ENCODE measurements at places on chromosomes 1 and 21.

- no peak for DNase-seq
Measured at GRCh38 chr1:215992620-215993019, 425.5 kb downstream of the KCTD3 start.

GRCh38 chr1:208731981-208732821 lies 488.0 kb upstream of the PLXNA2 start:
- DNase-seq: no peak

- DNase-seq: no peak
Measured at GRCh38 chr1:108847494-108847893, 9.4 kb downstream of the AKNAD1 start.

DNA sequence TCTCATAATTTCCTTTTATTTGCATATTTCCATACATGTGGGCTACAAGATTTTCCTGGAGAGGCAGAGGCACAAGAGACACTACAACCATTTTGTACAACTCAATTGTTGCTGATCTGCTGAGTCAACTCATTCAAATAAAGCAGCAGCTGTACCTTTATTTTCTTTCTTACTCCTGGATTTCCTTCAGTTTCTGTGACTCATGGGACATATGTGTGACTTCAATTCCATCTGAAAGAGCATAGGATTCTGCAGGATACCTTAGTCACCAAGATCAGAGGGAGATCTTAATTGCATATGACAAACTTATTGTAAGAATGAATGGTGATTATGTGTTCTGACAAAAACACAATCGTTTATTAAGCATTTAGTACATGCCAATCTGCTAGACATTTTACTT lies 2219.4 kb downstream of the NCAM2 start:
- DNase-seq: no peak

- DNase-seq: peak; percentile 14
Measured at GRCh38 chr21:18801468-18801867, 397.9 kb upstream of the TMPRSS15 start.

- DNase-seq: no peak
Measured at GRCh38 chr1:32786856-32787255, 30.3 kb downstream of the YARS1 start.

DNA sequence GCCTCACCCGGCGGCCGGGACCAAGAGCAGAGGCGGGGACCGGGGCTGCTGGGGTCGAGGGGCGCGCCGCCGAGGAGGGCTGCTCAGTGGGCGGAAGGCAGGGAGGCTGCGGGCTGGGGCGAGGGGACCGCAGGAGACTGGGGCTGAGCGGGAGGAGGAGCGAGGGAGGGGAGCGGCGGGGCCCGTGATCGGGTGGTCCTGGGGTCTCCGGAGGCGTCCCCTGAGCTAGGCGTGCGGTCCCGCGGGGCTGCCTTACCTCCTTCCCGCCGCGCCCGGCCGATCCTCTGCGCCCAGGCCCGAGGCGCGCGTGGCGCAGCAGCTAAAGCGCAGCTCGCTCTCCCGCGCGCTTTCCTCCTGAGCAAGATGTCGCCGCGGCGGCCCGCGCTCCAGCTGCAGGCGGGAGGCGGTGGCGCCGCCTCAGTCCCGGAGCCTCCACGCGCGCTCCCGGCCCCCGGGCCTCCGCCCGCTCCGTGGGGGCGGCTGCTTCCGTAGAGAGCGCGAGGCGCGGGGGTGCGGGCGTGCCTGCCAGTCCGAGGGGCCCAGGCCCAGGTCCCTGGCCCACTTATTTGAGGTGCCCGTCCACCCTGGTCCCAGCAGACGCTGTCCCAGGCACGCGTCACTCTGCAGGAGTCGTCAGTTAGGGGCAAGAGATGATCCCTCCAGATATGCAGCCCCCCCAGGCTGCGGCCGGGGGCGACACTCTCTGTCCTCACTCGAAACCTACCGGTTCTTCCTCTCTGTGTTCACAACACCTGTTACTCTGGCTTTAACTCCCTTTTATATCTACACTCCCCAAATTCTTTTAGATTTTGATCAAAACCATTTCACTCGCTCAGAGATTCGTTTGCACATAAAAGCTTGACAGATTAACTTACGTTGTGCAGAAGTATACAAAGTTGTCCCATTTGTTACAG lies at the start of gene CCSAP:
CCSAP (minus strand) TSS at position 392 of the 914 bp plus-strand sequence. CDS start 582 bp downstream, outside the sequence.
- DNase-seq: peak; percentile 50

DNA sequence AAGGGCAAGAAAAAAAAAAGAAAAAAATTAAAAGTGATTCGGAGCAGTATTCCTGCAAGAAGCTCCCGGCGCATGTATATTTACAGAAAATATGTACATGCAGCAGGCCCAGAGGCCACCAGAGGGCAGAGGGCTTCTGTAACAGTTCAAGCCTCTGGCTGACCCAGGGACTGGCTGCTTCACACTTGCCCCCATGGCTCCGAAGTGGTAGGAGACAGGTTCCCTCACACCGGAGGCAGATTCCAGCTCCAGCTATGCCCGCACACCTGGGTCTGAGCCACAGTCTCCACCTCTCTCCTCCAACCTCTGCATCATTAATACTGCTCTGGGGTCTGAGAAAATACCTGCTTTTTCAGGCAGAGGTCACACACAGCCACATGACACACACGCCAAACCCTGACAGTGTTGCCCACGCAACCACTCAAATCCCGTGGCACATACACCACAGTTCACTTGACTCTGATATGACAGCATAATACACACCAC lies 2.2 kb upstream of the ARHGAP30 start:
- peak; percentile 69 for DNase-seq
